HCEC 1CT (cell line): ENCODE measurements at places on chromosomes 11 and 22.
A peak's percentile ranks its signal among the peaks of the same experiment; 100 is the strongest.

DNA sequence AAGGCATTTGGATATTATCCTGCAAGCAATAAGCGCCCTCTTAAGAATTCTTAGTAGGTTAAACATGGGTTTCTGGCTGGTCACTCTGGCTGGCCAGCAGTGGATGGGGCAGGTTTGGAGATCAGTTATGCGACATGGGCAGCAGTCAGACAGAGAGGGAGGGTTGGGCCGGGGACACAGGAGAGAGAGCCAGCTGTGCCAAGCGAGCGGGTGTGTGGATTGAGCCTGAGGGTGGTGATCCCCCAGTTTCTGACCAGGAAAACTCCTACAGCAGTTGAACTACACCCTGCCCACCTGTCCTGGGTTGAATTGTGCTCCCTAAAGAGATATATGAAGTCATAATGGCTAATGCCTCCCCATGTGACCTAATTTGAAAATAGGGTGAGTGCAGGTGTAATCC is 671.2 kb downstream of the TBC1D22A start:
- no peak for DNase-seq

GRCh38 chr22:45996241-45997076 is 19.5 kb upstream of the WNT7B start:
- DNase-seq = peak; percentile 54

DNA sequence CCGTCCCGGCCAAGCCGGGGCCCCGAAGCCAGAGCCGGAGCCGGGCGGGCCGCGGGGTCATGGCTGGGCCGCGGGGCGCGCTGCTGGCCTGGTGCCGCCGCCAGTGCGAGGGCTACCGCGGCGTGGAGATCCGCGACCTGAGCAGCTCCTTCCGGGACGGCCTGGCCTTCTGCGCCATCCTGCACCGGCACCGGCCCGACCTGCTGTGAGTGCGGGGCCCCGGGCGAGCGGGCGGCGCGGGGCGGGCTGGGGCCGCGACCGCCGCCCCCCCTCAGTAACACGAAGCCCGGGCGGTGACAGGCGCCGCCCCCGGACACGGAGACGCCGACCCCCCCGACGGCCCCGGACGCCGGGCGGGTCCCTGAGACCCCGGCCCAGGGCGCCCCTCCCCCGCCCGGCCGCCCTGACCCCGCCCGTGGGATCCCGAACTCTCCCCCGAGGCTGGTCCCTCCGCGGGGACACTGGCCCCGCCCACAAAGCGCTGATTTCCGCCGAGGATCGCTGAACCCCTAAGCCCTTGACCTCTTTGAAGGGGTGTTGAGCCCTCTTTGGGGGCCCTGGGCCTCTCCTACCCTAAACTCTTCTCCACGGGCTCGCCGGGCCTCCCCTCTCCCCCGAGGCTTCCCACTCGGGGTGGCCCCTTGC is 389 bp downstream of the MICALL1 start:
- no peak for DNase-seq

DNA sequence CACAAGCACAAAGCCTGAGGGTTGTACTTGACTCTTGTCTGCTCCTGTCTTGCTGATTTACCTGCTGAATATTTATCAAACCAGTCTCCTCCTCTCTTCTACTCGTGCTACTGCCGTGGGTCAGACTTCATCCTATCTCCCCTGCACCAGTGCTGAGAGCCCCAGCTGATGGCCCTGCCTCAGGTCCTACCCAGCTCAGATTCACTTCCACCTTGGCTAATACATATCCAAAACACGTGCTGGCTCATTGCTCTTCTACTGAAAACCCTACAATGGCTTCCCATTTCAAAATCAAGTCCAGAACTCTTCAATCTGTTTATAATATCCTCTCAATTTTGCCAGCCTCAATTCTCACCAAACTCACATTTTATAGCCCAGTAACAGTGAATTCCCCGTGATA is 48.3 kb downstream of the RAB30 start:
- no peak for DNase-seq

GRCh38 chr11:70510106-70510505 is 111.8 kb downstream of the CTTN start:
- no peak for DNase-seq
